ENCODE measurements at places on chromosomes 2 and 18.

DNA sequence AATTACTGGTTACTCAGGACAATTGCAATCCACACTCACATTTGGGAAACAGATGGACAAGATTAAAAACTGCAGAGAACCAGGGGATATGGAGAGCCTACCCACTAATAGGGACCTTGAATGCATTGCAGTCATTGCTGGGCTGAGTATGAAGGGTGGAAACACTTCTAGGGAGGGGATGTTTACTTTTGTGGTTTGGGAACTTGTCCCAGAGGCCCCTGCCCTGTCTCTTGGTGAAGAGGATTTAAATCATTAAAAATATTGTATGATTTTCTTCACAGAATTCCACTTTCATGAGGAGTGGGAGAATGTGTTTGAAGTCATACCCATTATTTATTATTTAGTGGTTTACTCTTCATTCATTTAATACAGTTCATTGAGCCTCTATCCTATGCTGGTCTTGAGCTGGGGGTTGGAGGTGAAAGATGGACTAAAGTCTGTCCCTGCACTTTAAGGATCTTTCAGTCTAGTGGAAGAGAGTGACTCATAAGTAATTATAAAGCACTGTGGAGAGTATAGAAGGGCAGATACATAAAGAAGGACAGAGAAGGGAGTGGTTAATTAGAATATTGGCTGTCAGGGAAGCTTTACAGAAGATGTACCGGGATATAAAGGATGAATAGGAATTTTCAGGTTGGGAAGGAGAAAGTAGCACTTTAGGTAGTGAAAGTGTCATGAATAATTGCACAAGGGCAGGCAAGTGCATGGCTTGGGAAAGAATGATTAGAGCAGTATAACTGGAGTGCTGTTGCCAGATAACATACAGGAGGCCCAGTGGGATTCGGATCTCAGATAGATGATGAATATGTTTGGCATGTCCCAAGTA lies 313.4 kb downstream of the LPIN1 start:
- no peak for DNase-seq

DNA sequence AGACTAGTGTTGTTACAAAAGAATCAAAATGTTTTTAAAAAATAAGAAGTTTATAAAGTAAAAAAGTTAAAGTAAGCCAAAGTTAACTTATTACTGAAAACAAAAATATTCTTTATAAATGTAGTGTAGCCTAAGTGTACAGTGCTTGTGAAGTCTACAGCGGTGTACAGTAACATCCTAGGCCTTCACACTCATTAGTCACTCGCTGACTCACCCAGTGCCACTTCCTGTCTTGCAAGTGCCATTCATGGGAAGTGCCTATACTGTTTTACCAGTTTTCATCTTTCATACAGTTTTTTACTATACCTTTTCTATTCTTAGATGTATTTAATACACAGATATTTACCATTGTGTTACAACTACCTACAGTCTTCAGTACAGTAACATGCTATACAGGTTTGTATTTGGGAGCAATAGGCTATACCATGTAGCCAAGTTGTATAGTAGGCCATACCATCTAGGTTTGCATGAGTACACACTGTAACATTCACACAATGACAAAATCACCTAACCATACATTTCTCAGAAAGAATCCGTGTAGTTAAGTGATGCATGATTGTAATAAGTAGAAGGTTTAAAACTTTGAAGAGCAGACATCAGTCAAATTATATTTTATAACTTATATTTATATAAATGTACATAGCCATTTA lies 13.4 kb downstream of the SERPINB7 start:
- DNase-seq, result no peak

- DNase-seq, result no peak
These were observed 82.6 kb upstream of the CYP1B1 start for GRCh38 chr2:38158378-38159118.

- DNase-seq, result no peak
These were observed 104.9 kb downstream of the STPG4 start for GRCh38 chr2:47050021-47050760.

GRCh38 chr2:165698444-165698884 lies 95.6 kb downstream of the GALNT3 start:
- DNase-seq, result no peak

DNA sequence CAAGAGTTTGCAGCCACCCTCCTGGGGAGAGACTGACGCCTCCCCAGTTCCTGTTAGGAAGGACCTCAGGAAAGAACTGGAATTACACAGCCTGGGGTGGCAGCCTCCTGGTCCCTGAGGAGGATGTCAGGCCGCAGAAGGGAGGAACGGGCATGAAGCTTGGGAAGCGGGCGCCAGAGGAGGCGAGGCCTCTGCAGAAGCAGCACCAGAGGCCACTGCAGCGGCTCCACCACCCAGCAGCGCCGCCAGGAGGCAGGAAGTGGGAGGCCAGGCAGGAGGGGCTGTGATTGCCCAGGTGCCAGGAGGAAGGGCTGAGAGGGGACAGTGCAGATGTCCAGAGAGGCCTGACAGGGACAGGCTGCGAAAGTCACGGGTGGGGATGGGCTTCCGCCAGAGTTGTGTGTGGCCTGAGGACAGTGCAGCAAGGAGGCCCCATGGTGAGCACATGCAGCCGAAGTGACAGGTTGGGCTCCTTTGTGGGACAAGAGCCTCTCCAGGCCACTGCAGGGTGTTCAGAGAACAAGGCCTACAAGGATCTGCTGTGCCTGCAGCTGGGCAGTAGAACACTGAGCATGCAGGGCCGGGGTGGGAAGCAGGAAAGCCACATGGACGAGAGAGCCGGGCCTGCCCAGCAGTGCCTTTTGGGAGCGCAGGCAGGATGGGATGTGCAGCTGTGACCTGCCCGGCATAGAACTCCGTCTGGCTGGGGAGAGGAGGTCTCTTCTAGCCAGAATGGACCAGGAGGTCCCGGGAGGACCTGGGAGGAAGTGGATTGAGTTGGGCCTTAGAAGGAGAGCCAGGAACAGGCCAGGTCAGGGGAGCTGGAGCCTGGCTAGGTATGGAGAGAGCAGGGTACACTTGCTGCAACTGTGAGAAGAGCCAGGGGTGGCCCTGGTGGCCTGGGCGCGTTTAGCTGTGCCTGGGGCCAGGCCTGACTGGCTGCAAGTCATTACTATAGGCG lies 39.1 kb upstream of the ALPP start:
- DNase-seq, result peak; percentile 11

GRCh38 chr2:191916826-191917225 lies 69.9 kb upstream of the CAVIN2 start:
- no peak for DNase-seq

- DNase-seq, result no peak
These were observed 329.3 kb downstream of the ARHGAP15 start for GRCh38 chr2:143458258-143459190.

- DNase-seq, result no peak
These were observed 228.0 kb downstream of the ATAD2B start for GRCh38 chr2:23698721-23699579.

- no peak for DNase-seq
These were observed 344.1 kb upstream of the REG3G start for GRCh38 chr2:78681386-78681785.

DNA sequence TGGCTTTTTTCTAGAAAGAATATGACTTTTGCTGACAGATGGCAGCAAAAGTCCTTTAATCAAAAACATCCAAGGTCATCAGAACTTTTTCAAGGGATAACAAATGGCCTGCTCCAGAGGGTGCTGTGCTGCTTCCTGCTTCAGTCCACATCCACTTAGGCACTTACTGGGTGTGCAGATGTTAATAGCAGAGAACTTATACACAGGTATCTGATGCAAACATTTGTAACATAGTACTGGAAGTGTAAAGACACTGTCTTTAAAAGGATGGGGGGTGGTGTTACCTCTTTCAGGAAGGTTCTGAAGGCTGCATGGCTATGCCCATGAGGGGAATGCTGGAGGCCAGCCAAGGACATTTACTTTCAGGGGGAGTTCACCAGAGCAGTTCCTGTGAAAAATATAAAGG lies 5.5 kb downstream of the HOXD8 start:
- no peak for DNase-seq

DNA sequence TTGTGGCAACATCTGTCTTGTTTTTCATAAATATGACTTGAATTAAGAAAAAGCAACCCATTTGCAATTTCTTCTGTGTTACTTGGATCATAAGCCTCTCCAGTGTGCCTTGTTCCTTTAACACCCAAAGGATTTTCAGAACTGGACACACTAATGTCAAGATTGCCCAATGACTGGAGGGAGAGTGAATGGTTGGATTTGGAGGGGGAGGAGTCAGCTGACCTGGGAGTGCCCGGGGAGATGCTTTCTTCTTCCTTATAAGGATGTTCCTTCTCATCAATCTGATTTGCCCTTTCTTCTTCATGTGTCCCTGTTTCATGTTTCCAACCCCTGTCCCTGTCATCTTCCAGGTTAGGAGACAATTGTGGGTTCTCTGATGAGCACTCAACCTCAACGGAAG lies 48.8 kb downstream of the ALPK2 start:
- no peak for DNase-seq

DNA sequence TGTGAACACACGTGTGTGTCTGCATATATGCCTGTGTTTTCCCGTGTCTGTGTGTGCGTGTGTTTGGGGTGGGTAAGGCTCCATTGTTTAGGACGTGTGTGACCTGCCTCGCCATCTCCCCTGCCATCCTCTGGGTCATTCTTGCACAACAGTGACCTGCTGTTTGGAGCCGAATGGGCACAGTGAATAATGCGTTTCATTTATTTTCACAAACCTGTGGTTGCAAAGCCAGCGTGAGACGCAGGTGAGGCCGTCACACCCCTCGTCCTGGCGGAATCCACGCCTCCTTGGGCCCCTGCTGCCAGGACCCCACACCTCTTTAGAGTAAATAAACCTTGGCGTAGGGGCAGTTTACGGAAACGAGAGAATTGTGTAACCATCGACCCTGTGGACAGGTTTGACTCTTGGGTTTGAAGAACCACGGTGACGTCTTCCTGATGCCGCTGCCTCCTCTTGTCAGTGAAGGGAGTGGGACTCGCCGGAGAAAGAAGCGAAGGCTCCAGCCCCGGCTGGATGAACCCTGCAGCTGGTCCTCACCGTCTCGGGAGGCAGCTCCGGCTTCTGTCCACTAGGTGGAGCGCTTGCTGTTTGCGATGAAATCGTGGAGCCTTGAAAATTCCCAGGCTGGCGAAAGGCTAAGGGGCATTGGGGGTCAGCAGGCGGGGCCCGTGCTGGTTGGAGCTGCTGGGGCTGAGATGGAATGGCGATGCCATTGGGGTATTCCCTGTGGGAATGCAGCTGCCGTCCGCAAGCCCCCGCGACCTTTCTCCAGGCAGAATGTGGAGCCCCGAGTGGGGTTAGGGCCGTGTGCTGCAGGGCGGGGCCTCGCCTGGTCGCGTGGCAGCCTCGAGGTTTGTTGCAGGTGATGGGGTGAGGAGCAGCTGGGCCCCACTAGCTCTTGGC lies 81.1 kb downstream of the RTP5 start:
- DNase-seq, result peak; percentile 72

DNA sequence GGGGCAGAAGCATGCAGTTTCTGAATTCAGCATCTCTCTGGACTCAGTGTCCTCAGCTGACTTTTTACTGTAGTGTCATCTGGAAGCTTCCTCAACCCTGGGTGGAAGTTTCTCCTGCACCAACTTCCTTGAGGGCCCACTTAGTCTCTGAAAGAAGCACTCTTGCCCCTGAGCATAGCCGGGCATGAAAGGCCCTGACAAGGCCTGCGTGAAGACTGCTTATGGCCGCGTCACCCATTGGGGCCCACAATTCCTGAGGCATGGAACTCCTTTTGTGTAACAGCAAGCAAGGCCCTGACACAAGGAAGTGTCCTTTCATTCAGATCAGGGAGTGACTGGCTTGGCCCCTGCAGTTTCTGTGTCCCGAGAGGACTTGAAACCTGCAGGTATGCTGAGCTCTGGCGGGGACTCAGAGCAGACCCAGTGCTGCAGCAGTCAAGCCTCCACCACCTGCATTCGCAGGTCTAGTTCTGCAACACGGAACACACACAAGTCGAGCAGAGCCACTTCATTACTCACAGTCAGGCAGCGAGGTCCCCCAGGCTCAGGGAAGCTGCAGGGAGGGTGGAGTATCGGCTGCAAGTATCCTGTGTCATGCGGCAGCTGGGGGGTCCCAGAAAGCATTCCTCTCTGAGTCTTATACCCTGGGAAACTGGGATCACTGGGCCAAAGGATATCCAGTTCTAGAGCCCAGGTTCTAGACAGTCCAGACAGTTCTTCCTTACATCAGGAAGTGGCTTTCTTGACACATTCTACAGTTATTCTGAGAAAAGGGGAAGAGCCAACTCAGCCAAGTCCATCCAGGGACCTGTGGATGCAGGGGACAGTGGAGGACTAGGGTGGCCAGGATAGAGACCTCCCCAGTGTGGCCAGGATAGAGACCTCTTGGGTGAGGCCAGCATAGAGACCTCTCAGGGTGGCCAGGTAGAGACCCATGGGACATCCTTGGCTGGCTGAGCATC lies 35.6 kb upstream of the PRLH start:
- DNase-seq, result no peak

DNA sequence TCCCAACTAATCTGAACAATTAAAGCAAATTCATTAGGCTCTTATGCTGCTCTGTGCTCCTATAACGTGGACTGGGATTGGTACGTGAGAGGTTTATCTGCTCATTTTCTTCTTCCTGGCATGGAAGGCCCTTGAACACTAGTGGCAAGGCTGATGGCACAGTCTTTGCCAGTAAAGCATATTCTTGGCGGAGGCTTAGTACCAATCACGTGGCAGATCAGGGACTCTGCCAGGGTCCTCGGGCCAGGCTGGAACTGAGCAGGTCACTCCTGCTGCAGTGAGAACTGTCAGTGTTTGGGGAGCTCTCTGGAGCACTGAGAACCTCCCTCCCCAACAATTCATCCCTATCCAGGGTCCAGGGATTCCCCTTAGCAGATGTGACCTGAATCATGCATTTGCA lies 3.7 kb upstream of the ALPK2 start:
- peak; percentile 56 for DNase-seq

- DNase-seq, result no peak
These were observed 494.8 kb downstream of the CMPK2 start for GRCh38 chr2:6370753-6371551.

DNA sequence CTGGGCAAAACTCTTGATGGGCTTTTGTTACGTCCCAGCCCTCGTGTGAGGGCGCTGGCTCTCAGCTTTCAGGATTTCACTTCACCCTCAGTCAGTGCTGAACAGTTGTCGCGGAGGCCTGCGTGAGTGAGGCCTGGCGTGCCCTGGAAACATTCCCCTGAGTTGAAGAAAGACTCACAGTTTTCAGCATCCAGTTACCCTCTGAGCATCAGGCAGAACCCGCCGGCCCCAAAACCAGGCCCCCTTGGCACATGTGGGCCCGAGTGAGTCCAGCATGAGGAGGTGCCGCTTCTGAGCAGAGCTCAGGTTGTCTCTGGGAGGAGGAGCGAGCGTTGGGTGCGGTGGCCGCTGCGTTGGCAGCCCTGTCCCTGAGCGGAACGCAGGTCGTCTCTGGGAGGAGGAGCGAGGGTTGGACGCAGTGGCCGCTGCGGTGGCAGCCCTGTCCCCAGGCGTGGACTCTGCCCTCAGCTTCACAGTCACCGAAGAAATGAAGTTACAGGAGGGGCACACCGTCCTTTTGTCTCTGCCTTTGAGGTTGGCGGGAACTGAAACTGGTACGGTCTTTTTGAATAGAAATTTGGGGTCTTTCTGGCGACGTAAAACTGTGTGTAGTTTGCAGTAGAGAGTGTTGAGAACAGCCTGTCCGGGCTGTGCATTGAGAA lies at the start of gene NEU4:
Gene NEU4, plus strand, starts transcription at position 473 of the 662 bp plus-strand sequence. CDS start 5,292 bp downstream, outside the sequence.
- peak; percentile 11 for DNase-seq

GRCh38 chr2:220466251-220466691 lies 838.8 kb downstream of the SLC4A3 start:
- no peak for DNase-seq

Measured in left ventricle myocardium inferior (tissue), 1 donor.